Stimulated activated CD8-positive, alpha-beta memory T cell treated with anti-CD3 and anti-CD28 coated beads, Interleukin-4, amount 100 ng/mL, for 4 hours (primary cell): ENCODE measurements at places on chromosomes 1 and 21.

- DNase-seq: no peak
These were observed 8.1 kb downstream of the NFASC start for GRCh38 chr1:204878621-204879234.

DNA sequence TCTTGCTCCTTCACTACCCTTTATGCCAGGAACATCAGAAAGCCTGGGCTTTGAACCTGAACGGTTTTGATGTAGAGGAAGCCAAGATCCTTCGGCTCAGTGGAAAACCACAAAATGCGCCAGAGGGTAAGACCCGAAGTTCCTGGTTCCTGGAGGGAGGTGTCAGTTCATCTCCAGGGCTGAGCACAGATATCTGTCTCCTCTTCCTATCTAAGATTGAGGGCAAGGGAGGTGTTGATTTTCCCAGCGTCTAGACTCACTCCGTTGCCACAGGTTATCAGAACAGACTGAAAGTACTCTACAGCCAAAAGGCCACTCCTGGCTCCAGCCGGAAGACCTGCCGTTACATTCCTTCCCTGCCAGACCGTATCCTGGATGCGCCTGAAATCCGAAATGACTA is 915 bp downstream of the CDC20 start:
- no peak for DNase-seq

GRCh38 chr1:67700692-67701410 is 15.8 kb downstream of the GADD45A start:
- no peak for DNase-seq

DNA sequence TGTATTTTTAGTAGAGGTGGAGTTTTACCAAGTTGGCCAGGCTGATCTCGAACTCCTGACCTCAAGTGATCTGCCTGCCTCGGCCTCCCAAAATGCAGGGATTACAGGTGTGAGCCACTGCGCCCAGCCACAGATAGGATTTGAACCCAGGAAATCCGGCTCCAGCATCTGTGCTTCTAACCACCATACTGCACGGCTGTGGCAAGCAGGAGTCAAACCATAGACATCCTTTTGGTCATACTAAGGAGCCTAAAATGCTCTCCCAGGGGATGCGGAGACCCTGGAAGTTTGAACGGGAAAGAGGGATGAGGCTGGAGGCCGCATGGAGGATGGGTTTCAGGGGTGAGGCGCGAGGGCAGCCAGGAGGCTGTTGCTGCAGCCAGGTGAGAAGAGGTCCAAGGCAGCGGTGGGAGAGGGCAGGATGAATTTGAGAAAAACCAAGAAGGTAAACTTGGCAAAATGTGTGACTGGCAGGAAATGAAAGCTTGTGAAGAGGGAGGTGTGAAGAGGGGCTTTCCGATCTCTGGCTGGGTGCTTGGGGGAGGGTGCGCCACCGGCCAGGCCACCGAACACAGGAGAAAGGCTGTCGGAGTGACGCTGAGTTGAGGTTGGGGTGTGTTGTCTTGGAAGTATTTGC is 24.0 kb upstream of the CDK18 start:
- peak; percentile 26 for DNase-seq

- no peak for DNase-seq
These were observed 16.2 kb downstream of the PTGER3 start for GRCh38 chr1:71031426-71031825.

DNA sequence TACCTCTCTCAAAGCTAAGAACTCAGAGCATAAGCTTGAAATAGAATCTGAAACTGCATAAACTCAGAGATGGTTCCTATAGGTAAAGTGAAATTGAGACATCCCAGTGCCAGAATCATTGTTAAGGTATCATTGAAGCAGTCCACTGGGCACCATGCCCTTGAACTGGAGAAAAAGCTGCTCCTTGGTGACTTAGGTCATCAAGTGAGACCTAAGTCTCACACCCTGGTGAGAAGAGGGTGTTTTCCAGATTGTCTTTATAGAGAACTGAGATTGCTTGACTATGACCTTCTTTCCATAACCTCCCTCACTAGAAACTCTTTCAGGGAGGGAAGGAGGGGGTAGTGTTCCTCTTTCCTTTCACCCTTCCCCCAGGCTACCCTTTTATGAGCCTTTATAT is 9.4 kb upstream of the ATP6V1G3 start:
- DNase-seq: no peak

GRCh38 chr21:37737507-37737906 is 178.8 kb downstream of the KCNJ6 start:
- no peak for DNase-seq

- DNase-seq: no peak
These were observed 5.7 kb upstream of the UBE4B start for GRCh38 chr1:10027027-10027426.

- DNase-seq: no peak
These were observed 336.2 kb upstream of the SGIP1 start for GRCh38 chr1:66197785-66198184.
